Activated T-helper 2 cell treated with anti-CD3 and anti-CD28 coated beads, Interferon-gamma antibody, Interleukin-2, Interleukin-4, amounts not matched to agents 10 μg/mL and 5 μg/mL and 100 μg/mL, durations not matched to agents 14 hours and 24 hours and 36 hours (primary cell): ENCODE measurements at places on chromosomes 4 and X.

DNA sequence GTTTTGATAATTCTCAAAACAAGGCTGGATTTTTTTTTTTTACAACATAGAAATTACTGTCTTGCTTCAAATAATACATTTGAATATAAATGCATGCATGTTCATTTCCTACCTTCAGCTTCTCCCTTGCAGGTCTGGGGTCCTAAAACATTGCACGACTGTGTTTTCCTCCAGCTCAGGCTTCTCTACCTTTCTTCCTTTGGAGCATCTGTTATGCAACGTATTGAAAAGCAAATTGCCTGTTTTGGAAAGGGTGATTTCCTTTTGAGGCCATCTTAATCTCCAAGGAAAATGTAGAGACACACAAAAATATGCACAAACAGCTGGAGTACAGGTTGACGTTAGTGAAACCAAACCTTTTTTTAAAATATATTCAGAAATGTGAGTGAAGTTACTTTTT, 115.6 kb upstream of the TLL1 start:
- DNase-seq = no peak

- DNase-seq = no peak
Measured at GRCh38 chr4:90537491-90537890, 410.3 kb downstream of the CCSER1 start.

- no peak for DNase-seq
Measured at GRCh38 chr4:116489739-116490138, 595.6 kb downstream of the TRAM1L1 start.

GRCh38 chr4:90219822-90220221, 92.6 kb downstream of the CCSER1 start:
- DNase-seq = no peak

DNA sequence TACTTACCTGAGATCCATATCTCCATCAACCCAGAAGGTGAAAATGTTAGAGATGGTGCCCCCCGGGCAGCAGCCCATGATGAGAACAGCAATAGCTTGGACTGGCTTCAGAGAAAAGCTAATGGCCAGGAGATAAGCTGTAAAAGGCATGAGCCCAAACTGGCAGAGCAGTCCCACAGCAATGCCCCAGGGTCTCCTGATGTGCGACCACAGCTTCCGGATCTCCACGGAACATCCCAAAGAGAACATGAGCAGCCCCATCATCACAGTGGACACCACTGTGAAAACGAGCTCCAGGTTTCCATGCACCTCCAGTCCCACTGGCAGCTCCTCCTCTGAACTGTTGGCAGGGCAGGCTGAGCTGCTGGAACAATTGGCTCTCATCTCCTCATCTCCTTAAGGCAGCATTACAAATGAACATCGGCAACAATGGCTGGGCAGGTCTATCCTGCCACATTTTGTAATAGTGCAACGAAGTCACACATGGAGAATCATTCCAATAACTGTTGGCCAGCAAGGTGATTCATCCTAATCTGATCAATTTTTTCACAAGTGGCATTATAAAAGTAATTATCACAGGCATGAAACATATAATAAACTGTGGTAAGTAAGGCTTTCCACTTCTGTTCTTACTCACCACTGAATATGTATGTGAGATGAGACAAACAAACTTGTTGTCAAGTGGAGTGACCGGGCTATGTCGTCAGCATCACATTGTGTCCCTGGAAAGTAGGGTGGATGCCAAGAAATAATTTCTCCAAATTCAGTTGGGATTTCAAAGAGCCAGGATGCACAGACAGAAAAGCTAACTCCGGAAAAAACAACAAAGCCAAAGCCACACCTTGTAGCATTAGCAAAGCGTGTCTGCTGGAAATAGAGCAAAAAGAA, at the start of gene SLC10A6:
Gene SLC10A6, minus strand, starts transcription at position 653 of the 888 bp plus-strand sequence. Its CDS starts 269 bp downstream, at position 384.
- DNase-seq = no peak

DNA sequence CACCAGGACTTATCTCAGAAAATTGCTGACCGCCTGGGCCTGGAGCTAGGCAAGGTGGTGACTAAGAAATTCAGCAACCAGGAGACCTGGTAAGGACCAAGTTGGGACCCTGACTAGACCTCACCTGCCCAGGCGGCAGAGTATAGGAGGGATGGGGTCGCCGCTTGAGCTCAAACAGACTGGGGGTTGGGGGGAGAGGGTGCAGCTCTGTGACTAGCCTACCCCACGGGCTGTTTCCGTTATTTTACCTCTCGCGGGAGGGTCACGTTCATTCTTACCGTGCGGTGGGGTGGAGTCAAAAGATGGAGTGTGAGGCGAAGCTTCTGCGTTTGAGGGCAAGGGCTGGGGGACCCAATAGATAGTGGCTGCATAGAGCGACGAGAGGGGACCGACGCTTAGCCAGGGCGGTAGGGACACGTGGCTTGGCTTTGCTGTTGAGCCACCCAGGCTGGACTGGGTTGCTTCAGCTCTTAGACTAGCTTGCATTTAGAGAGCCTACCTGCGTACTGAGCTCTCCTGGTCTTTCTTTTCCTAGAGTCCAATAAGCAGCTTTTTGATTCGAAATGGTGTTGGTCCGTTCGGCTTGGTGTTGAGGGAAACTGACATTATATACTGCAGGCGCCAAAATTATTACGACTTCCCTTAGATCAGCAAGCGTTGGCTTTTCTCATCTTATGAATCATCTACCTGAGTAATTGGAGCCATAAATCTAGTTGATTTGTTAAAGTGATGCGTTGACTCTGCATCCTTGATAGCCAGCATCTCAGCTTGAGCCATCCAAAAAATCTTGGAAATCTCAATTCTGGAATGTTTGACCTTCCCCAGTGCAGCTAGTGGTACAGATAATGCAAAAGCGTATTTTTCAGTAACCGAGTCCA, 591 bp downstream of the PRPS1 start:
- DNase-seq = peak; percentile 57
